ENCODE measurements at places on chromosomes 6 and 20.
A peak's percentile ranks its signal among the peaks of the same experiment; 100 is the strongest.

DNA sequence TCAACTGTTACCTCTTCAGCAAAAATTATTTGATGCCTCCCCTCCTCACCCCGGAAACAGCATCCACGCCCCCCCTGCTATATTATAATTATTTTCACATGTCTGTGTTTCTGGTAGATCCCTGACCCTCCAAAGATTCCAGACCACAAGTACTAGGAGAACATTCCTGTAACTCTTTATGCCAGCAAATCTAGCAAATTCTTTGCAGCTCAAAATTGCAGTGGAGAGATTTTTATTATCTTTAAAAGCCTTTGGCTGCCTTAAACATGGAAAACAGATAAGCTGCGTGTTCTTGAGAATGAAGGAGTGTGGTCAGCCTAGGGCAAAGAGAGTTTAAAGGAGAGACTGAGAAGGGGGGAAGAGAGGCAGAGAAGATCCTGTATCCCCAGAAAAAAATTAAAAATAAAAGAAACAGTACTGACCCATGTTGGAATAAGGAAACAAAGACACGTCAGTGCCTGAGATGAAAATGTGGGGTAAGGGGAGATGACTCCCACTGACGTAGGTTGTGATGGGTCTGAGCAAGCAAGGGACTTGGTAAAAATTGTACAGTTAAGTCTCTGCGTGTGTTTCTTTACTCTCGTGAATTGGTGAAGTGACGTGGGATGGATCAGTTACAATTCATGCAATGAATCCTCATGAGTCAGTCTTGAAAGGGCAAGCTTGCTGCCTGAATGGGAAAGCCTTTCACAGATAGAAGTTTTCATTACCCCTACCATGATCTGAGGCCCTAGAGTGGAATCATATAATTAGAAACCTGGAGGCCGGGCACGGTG is 8.3 kb downstream of the ID4 start:
- DNase-seq, result no peak

GRCh38 chr6:43454290-43454695 is 1.1 kb downstream of the DLK2 start:
- DNase-seq, result peak; percentile 88

- no peak for DNase-seq
Observed at GRCh38 chr20:57435105-57435497, 43.9 kb downstream of the RBM38 start.

DNA sequence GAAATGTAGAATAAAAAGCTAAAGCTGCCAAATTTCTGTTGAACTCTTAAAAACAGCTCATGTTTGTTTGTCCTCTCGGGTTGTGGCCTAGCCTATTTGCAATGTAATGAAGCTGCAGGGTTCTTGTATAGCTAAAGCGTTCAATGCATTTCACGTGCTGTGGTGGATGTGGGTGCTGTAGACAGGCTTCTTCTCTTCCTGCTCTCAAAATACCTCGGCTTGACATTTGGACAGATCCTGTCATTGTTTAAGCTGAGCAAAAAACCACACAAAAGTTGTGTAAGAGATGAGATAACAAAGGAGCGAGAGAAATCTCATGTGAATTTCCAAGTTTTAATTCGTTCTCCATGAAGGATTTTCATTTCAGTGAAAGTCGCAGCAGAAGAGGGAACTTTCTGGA is 196.3 kb upstream of the UST start:
- DNase-seq, result no peak

DNA sequence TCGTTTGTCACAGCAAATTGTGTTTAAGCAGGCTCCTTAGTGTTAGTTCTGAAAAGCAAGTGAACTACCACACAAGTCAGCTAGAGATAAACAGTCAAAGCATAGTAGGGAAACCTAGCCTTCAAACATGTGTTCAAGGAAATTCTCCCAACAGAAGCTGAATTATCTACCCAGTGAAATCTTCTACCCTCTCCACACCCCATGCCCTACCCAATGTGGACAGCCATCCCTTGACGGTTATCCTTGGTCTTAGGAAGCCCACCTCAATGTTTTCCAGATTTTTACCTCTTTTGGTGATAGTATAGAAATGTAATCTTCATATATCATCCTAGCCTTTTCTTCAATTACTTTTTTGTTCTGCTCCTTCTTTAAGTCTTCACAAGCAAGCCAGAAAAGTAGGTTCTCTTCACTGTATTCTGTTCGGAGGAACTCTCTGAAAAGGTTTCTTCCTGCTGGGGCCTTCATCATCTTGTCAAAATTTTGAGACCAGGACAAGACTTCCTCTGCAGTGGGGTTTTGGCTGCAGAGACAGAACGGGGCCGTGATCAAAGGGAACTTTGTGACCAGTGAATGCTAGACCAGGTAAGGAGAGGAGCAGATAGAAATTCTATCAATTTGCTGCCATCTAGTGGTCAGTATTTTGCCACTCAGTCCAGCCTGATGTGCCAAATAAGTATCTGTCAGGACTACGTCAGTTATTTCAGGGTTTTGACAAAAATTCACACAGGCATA is 21.6 kb upstream of the MTRF1L start:
- no peak for DNase-seq

- DNase-seq, result no peak
Observed at GRCh38 chr6:53441035-53441493, 92.3 kb upstream of the ELOVL5 start.

GRCh38 chr20:48196001-48196400 is 410.7 kb upstream of the SULF2 start:
- no peak for DNase-seq

DNA sequence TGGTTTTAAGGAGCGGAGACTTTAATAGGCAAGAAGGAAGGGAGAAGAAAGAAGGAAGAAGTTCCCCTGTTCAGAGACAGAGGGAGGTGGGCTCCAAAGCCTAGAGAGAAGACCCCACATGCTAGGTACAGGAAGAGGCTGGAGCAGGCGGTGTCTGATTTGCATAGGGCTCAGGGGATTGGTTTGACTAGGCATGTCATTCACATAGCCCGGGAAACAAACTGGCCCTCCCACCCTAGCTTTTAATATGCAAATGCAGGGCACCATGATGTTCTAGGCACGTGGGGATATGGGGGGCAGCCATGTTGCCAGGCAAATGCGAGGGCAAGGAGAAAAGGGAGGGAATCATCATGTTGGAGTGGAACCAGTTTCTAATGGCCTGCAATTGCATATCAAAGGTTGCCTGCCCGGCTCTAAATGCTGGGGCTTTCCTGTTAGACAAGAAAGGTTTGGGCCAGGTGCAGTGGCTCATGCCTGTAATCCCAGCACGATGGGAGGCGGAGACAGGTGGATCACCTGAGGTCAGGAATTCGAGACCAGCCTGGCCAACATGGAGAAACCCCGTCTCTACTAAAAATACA is 34.3 kb upstream of the AGPAT4 start:
- DNase-seq, result no peak

GRCh38 chr6:107056796-107057195 is 28.8 kb downstream of the MTRES1 start:
- no peak for DNase-seq

GRCh38 chr20:54382419-54382818 is 93.0 kb upstream of the DOK5 start:
- no peak for DNase-seq

DNA sequence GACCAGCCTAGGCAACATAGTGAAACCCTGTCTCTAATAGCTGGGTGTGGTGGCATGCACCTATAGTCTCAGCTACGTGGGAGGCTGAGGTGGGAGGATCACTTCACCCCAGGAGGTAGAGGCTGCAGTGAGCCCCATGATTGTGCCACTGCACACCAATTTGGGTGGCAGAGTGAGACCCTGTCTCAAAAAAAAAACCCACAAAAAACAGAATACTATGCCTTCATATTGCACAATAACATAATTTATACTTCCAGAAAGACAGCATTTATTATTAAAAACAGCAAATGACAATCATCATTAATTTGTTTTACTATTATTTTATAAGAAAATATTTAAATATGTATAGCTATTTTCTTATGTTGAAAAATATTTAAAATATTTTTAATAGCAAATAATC is 30.0 kb upstream of the CARMIL1 start:
- no peak for DNase-seq

- DNase-seq, result no peak
Observed at GRCh38 chr6:105005451-105005850, 48.5 kb downstream of the LIN28B start.

- no peak for DNase-seq
Observed at GRCh38 chr20:5114403-5114802, 5.4 kb downstream of the PCNA start.

DNA sequence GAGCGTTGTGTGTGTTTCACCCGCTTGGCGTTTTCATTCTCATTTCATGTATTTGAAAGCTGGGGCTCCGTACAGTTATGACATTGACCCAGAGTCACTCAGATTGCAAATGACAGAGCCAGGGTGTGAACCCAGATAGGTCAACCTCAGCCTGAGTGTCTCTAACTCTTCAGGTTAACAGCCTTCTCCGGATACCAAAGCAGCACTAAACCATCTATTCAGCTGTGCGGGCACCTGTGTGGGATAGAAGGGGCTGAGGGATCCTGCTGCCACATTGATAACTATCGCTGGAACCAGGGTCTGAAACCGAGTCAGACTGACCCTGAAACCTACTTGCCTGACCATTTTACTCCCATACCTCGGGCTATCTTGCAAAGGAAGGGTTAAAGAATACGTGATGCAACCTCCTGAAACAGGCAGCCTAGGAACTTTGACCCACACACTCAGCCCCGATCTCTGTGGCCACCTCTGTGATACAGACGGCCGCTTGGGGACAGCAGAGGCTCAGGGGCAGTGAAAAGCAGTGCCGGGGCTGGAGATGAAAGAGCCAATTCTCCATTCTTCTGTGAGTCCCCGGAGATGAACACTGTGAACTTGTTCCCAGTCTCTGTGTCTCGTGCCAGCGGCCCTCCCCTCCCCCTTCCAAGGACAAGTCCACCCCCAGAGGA is 233.5 kb upstream of the QKI start:
- DNase-seq, result peak; percentile 56

DNA sequence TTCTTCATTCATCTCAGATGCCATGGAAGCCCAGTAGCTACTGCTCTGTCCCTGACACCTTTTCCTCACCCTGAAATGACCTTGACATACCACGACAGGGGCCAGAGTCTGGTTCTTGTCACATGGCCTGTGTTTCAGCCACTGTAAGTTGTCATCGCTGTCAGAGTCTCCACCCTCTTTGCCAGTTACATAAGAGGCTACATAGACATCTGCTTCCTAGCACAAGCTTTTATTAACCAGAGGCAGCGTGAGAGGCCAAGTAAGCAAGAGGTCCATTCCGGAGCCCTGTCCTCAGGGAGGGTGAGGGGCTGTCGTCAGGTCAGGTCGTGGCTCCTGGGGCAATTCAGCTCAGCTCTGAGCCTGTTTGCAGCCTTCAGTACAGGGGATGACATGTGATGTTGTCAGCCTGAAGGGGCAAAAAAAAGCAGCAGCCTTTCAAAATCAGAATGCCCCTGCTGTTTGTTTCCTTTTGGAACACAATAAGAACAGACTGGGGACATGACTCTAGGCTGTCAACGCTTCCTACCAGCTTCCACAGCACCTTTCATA is 146.3 kb downstream of the MTFR2 start:
- DNase-seq, result no peak

DNA sequence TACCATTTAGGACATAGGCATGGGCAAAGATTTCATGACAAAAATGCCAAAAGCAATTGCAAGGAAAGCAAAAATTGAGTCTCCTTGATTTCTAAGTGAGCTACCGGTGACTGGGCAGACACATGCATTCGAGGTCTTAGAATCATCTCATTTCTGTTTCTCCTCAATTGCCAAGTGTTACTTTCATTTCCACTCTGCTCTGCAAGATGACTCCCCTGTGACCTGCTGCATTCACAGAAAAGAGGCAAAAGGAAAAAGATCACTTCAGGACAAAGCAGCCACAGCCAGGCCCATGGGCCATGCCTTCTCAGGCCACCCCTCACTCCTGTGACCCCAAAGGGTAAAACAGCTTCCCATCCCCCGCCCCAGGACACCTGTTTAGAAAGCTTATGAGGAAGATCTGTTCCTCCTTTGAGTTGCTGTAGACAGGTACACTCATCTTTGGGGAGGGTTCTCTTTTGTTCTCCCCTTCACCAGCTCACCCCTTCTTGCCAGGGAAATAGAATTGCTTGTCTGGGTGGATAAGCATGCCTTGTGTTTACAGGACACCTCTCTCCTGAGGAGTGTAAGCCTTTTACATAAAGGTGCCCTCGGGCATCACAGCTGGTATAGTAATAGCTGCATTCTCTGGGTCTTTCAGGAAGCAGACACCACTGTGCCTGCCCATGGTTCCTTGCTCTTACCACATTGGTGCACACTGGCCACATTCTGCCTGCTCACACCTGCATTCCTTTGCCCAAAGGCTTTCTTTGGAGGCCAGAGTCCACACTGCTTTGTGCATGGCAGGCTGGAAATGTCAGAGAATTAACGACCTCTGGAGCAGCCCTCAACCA is 105.0 kb downstream of the SLC24A3 start:
- no peak for DNase-seq

DNA sequence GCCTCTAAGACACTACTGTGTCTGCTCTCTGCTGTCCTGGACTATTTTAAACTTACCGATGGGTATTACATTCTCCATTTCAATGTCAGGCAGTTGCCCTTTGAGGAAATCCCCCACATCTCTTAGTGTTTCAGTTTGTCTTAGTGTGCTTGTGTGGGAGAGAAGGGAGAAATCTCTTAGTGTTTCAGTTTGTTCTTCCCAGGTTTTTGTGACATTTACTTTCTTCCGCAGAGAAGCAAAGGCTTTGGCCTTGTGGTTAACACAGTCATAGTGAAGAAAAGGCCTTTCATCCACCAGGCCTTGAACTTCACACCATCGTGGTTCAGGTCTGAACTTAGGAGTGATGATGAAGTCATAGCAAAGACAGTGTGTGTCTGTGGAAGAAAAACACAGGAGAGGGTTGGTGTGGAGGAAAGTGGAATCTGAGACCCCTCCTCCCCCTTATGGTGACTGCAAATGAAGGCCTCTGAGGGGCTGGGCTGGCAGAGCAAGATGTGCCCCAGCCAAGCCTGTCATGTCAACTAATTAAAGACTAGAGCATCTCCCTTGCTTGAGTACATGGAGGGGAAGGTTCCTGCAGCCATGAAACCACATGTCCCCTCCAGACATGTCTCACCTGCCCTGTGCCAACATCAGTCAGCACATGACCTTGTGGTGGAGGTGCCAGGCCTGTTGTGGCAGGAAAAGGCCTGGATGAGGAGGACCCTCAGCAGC is 23.9 kb downstream of the RAET1L start:
- DNase-seq, result no peak

DNA sequence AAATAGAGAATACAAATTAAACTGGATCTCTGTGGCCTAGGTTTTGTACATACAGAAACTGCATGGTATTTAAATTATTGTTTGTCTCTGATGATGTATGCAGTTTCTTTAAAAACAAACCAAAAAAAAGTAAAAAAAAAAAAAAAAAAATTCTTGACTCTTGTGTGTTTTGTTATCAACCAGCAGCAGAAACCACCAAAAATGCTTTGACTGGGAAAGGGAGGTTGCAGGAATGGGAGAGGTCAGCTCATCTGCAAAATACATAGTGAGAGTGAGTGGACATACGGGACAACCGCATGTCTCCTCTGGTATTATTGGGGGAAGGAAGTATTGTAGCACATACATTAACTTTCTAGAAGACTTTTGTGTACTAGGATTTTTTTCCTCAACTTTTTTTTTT is 38.0 kb downstream of the TBC1D7 start:
- DNase-seq, result no peak

- no peak for DNase-seq
Observed at GRCh38 chr6:46263707-46264086, 92.9 kb upstream of the ENPP5 start.
